Stimulated activated CD8-positive, alpha-beta memory T cell treated with anti-CD3 and anti-CD28 coated beads, Interleukin-12 subunit alpha, Interleukin-12 subunit beta, amount 100 ng/mL, for 1 hour (primary cell): ENCODE measurements at places on chromosomes 7 and 10.

DNA sequence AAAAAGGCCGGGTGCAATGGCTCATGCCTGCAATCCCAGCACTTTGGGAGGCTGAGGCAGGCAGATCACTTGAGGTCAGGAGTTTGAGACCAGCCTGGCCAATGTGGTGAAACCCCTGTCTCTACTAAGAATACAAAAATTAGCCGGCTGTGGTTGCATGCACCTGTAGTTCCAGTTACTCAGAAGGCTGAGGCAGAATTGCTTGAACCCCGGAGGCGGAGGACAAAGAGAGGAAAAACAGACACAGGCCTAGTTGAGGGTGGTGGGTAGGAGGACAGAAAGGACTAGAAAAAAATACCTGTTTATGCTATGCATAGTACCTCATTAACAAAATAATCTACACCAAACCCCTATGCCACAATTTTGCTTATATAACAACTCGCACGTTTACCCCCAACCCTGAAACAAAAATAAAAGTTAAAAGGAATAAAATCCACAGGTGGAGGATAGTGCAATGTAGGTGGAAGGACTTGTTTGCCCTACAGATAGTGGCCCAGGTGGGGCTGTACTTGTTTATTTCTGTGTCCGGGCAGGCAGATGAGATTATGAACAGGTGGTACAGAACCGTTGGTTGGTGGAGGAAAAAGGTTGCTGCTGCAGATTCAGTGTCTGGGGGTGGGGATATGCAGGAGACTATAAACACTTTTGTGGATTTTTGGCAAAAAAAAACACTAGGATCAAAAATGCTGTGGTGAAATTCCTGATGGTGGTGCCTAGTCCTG, 5.1 kb downstream of the ZNF680 start:
- DNase-seq = no peak

GRCh38 chr7:129831424-129832058, 121.2 kb downstream of the UBE2H start:
- no peak for DNase-seq

- DNase-seq = no peak
These were observed 441 bp downstream of the FBH1 start for GRCh38 chr10:5890452-5890915.

GRCh38 chr7:134932707-134933370, 53.5 kb upstream of the AGBL3 start:
- DNase-seq = no peak
